ENCODE measurements at places on chromosomes 12 and 14. TPM values are rescaled to one million over a fixed set of nuclear protein-coding genes. Genes with fewer than 3 reads are reported as not detected.

DNA sequence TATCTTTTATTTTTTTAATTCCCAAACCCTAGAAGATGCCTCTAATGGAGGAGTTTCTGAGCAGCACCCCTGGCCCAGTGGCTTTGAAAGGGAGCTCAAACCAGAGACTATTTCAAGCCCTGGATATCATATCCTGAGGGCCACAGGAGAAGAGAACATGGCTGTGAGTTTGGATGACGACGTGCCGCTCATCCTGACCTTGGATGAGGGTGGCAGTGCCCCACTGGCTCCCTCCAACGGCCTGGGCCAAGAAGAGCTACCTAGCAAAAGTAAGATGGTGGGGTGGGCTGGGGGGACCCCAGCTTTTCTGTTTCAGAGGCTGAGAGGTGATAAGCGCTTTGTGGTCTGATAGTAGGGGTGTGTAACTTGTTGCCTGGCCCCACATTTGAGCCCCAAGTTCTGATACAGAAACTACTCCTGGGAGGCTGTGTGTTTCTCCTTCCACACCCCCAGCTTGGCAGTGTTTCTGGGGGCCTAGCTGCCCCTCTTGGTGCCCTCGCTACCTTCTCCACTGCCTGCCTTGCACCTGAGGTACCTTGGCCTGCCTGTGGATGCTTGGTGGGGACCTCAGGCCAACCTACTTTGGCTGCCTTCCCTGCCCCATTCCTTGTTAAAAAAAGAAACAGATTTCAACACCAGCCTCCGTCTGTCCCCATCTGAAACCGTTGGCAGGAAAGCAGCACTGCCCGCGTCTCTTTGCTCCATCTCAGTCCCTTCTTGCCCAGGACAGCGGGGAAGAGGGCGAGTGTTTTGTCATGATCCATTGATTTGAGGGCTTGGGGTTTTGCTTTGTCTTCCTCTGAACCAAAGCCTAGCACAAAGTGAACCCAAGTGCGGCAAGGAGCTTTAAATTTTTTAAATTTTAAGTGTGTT lies 5.7 kb downstream of the TPCN1 start:
- peaks cover 31% of the 10 kb centered on the region for H3K36me3 ChIP-seq
- H3K4me1 ChIP-seq: peaks cover 56% of the 10 kb centered on the region
- no peak for DNase-seq
- no peaks in the 10 kb centered on the region for H3K27me3 ChIP-seq
- H3K27ac ChIP-seq: peak overlapping the region; percentile 40

DNA sequence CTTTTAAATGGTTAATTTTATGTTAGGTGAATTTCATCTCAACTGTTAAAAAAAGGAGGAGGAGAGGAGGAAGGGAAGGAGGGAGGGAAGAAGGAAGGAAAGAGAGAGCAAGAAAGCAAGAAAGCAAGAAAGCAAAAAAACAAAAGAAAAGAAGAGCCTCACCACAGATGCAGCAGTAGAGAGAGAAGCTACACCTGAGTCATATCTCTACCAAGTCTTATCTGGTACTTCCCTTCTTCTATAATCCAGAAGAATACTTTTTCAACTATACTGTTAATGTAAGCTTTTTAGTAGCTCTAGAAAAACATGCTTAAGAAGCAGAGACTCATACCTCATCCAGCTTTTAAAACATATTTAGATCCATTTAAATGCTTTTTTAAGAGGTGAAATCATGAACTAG lies 5.6 kb upstream of the IL26 start:
- H3K4me3 ChIP-seq: no peak overlapping the region
- H3K4me1 ChIP-seq: peaks cover 66% of the 10 kb centered on the region
- DNase-seq: no peak
- peak overlapping the region; percentile 13 for H3K27ac ChIP-seq
- H3K36me3 ChIP-seq: peaks cover 6% of the 10 kb centered on the region

GPRC5D gene
- not detected for total RNA-seq

KRT80 gene
- total RNA-seq: not detected

MYL2 gene
- total RNA-seq: not detected

TMEM179 gene
- 0.36 TPM for total RNA-seq

GRCh38 chr14:104211741-104212140 lies 73.4 kb downstream of the KIF26A start:
- H3K36me3 ChIP-seq: no peaks in the 10 kb centered on the region
- no peaks in the 10 kb centered on the region for H3K27me3 ChIP-seq
- H3K27ac ChIP-seq: no peak overlapping the region
- DNase-seq: no peak
- no peaks in the 10 kb centered on the region for H3K4me1 ChIP-seq
- H3K4me3 ChIP-seq: no peak overlapping the region

SLC25A47 gene
- not detected for total RNA-seq

GRCh38 chr12:67358781-67359338 lies 89.7 kb downstream of the CAND1 start:
- H3K4me3 ChIP-seq: no peak overlapping the region
- no peak overlapping the region for H3K27ac ChIP-seq
- no peaks in the 10 kb centered on the region for H3K36me3 ChIP-seq
- peaks cover 23% of the 10 kb centered on the region for H3K4me1 ChIP-seq
- peaks cover 2% of the 10 kb centered on the region for H3K27me3 ChIP-seq

DNA sequence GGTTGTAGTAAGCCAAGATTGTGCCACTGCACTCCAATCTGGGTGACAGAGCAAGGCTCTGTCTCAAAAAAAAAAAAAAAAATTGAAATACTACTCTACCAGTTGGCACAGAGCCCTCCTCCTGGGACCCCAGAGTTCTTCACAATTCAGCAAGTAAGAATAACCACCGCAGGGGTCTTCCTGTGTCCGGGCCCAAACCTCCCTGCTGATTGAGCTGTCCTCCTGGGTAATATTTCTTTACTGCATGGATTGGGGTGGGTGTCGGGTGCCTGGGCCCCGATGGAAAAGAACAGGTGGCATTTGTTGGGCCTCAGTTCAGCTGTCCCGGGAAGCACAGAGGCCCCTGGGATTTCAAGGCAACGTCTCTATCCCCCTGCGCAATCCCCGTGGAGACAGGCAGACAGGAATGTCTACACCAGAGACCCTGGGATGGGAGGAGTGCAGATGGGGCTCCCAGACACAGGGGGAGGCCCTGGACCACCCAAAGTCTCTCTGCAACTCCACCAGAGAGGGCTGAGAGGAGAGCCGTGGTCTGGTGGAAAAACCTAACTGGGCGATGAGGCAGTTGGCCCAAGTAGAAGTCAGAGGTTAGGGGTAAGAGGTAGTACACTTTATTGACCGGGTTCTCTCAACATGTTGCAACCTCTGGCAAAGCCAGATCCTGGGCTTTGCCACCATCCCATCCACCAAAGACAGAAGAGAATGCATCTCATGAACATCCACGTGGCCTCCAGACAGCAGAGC lies 32.7 kb upstream of the VPS37B start:
- no peak for DNase-seq
- no peak overlapping the region for H3K27ac ChIP-seq
- no peaks in the 10 kb centered on the region for H3K27me3 ChIP-seq
- H3K4me3 ChIP-seq: no peak overlapping the region
- H3K36me3 ChIP-seq: no peaks in the 10 kb centered on the region
- no peaks in the 10 kb centered on the region for H3K4me1 ChIP-seq

STAB2 gene
- total RNA-seq: not detected

GRCh38 chr14:73324533-73324932 lies 87.2 kb downstream of the PAPLN start:
- no peaks in the 10 kb centered on the region for H3K27me3 ChIP-seq
- H3K4me3 ChIP-seq: no peak overlapping the region
- peaks cover 32% of the 10 kb centered on the region for H3K4me1 ChIP-seq
- DNase-seq: no peak
- H3K27ac ChIP-seq: no peak overlapping the region
- H3K36me3 ChIP-seq: peaks cover 1% of the 10 kb centered on the region

- no peaks in the 10 kb centered on the region for H3K27me3 ChIP-seq
- no peak for DNase-seq
- H3K27ac ChIP-seq: no peak overlapping the region
- H3K4me1 ChIP-seq: no peaks in the 10 kb centered on the region
- no peaks in the 10 kb centered on the region for H3K36me3 ChIP-seq
- no peak overlapping the region for H3K4me3 ChIP-seq
These were observed 123.1 kb downstream of the PIWIL1 start for GRCh38 chr12:130460611-130461446.

DNA sequence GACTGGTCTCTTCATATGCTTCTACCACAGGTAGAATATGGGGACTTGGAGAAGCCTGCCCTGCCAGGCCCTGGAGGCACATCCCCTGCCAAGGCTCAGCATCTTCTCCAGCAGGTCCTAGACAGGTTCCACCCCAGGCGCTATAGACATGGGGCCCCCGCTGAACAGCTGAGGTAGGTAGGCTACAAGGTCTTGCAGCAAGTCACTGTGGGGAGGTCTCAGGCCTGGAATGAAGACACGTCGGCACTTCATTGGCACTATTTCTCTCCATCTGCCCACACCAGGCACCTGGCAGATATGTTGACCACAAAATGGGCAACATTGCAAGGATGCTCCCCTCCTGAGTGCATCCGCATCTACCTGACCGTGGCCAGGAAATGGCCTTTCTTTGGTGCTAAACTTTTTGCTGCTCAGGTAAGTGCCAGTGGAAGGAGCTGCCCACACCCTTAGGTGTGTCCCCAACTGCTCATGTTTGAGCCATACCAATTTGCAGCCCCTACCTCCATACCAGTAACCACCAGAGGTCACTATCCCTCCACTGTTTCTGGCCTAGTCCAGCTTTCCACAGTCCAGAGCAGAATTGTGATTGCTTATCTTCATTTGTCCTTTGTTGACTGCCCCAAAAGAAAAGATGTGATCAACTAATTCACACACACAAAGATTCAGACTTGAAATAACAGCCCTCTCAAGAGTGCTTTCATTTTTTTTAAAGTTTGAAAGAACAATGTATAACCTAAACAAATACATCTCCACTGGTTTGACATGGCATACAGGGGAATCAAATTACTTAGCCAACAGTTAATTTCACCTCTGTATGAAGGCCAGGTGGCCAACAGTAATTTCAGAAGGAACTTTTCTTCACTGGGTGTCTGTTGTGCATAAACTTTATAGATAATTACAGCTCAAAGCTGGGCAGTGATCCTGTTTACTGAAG lies 16.1 kb downstream of the PIGH start:
- H3K36me3 ChIP-seq: no peaks in the 10 kb centered on the region
- peaks cover 6% of the 10 kb centered on the region for H3K4me1 ChIP-seq
- no peak overlapping the region for H3K27ac ChIP-seq
- DNase-seq: peak; percentile 12
- no peaks in the 10 kb centered on the region for H3K27me3 ChIP-seq

DNA sequence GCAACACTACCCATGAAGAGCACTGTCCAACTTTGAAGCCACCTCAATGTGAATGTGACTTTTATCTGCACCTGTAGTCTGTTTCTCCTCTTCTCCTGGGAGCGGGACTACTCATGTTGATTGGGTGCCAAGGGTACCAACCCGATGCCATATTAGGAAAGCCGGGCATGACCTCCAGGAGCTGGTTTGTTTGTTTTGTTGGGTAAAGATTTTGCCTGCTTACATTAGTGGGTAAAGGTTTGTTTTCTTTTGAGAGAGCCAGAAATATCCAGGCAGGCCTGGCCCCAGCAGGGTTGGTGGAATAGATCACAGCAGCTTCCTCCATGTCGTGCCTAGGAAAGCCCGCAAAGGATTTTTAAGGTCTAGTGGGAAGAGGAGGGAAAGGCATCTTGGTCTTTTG lies 19.7 kb upstream of the ITPK1 start:
- no peak overlapping the region for H3K4me3 ChIP-seq
- DNase-seq: no peak
- H3K36me3 ChIP-seq: no peaks in the 10 kb centered on the region
- no peaks in the 10 kb centered on the region for H3K27me3 ChIP-seq

- H3K4me3 ChIP-seq: no peak overlapping the region
- DNase-seq: no peak
- H3K27ac ChIP-seq: no peak overlapping the region
- H3K36me3 ChIP-seq: peaks cover 40% of the 10 kb centered on the region
- no peaks in the 10 kb centered on the region for H3K27me3 ChIP-seq
These were observed 14.6 kb downstream of the GPR84 start for GRCh38 chr12:54349679-54350078.

DNA sequence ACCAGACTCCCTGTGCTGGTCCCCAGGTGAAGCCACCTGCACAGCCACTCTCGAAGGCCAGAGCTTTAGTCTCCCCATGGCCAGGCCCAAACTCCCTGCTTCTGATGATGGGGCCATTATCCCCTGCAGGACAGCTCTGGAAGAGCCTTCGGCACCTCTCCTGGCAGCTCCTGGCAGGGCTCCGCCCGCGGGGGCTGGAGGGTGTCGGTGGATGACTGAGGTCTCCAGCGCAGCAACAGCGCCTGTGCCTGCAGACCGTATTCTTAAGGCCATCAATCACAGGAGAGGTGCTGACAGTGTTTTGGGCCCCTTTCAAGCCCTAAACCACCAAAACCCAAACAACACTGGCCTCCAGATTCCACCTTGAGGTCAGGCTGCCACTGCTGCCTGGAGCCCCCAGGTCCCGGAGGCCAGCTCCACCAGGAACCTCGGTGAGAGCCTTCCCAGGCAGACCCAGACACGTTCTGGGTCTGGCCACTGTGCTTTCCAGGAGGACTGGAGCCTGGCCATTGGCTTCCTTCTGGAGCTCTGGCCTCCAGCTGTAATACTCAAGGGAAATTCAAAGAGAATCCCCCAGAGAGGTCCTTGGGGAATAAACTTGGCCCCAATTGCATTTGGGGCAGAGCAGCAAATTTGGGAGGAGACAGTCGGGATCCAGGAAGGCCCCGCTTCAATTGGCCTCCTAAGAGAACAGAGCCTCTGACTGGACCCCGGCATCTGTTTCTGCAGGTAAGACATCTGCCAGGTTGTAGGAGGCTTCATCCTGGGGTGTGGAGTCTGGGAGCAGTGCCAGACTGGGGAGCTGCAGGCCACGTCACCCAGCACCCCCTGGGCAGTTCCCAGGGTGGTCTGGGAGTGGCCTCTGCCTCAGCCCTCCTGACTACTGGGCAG lies 210.6 kb upstream of the RTL1 start:
- DNase-seq: no peak
- no peaks in the 10 kb centered on the region for H3K4me1 ChIP-seq
- H3K36me3 ChIP-seq: no peaks in the 10 kb centered on the region

PXMP2 gene
- 21.5 TPM for total RNA-seq

- DNase-seq: no peak
- H3K4me1 ChIP-seq: no peaks in the 10 kb centered on the region
- no peak overlapping the region for H3K4me3 ChIP-seq
- H3K36me3 ChIP-seq: no peaks in the 10 kb centered on the region
These were observed 460.3 kb upstream of the LRFN5 start for GRCh38 chr14:41146391-41146790.

GRCh38 chr12:93712200-93712599 lies 35.0 kb downstream of the CRADD start:
- peaks cover 1% of the 10 kb centered on the region for H3K36me3 ChIP-seq
- H3K4me3 ChIP-seq: no peak overlapping the region
- no peaks in the 10 kb centered on the region for H3K27me3 ChIP-seq
- no peak overlapping the region for H3K27ac ChIP-seq
- no peaks in the 10 kb centered on the region for H3K4me1 ChIP-seq
- DNase-seq: no peak

- DNase-seq: no peak
- no peak overlapping the region for H3K27ac ChIP-seq
- no peaks in the 10 kb centered on the region for H3K4me1 ChIP-seq
- H3K36me3 ChIP-seq: no peaks in the 10 kb centered on the region
These were observed 10.9 kb downstream of the CCDC92 start for GRCh38 chr12:123961585-123962345.
